Myocyte (in vitro differentiated cells): ENCODE measurements at places on chromosomes 1 and 21.
A peak's percentile ranks its signal among the peaks of the same experiment; 100 is the strongest.

- DNase-seq = peak; percentile 54
Observed at GRCh38 chr1:119160866-119161265, 20.4 kb upstream of the WARS2 start.

GRCh38 chr1:29264773-29265389, 28.6 kb downstream of the PTPRU start:
- no peak for DNase-seq

DNA sequence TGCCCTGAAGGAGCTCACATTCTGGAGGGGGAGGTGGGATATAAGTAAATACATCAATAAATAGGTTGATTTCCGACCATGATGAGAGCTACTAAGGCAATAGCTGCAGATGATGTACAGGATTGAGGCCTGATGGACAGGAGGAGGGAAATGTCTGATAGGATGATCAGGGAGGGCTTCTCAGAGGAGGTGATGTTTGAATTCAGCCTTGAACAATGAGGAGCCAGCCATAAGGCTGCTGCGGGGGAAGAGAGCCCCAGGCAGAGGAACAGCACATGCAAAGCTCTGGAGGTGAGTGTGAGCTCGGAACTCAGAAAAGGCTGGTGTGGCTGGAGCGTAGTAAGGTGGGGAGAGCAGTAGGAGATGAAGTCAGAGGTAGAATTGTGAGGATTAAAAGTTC, 411.7 kb downstream of the PTPRU start:
- no peak for DNase-seq

DNA sequence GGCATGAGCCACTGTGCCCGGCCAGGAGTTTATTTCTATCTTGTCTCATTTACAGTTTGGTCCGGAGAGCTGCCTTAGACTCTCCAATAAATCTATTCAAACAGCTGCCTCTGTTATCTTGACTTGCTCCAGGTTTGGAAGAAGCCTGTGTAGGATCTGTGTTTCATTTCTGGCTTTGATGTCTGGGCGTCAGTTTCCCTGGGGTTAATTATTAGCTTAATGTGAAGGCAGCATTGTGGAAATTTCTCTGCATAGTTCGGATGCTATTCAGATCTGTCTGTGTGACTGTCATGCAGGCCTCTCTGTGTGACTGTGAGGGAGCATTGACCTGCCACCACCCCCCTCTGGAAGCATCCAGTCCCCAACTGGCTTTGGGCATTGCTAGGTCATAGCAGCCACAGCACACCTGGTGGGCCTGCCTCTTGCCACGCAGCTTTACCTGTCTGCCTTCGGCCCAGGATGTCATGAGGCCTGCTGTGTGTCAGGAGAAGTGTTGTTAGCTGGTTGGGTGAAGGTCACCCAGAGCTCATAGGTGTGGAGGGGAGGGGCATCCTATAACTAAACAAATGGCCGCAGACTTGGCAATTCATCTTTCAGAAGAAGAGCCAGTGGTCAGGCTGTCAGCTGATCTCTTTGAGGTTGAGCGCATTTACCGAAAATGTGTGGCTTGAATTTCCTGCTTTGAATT, 9.8 kb downstream of the IFNGR2 start:
- no peak for DNase-seq

DNA sequence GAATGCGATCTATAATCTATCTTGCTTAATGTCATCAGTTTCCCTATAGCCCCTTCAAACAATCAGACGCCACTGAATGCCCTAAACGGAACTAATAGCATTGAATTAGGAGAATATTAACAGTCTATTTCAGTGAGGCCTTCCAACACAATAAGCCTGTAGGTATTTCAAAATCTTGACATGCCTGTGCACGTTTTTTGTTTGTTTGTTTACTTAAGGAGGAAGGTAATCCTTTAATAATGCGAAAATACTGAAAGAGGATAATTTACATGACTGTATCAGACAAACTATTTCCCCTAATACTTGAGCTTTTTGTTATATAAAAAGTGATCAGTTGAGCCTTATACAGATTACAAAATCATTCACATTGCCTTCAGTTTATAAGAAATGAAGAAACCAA, 29.0 kb upstream of the JAK1 start:
- no peak for DNase-seq

DNA sequence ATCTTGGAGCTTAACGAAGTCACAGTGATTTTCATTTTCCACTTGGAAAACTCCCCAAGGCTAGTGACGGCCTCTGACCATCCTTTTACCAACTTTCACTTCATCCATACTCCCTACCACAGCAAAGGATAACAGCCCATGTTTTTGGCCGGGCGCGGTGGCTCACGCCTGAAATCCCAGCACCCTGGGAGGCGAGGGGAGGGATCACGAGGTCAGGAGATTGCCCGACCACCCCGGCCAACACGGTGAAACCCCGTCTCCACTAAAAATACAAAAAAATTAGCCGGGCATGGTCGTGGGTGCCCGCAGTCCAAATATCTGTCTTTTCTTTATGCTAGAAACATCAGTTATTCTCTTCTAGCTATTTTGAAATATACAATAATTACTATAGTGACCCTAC, 7.3 kb downstream of the ASPM start:
- DNase-seq = no peak

- DNase-seq = no peak
Observed at GRCh38 chr1:200376528-200376927, 33.3 kb downstream of the ZNF281 start.

GRCh38 chr21:34553151-34553952, 41.3 kb upstream of the KCNE1 start:
- peak; percentile 22 for DNase-seq

DNA sequence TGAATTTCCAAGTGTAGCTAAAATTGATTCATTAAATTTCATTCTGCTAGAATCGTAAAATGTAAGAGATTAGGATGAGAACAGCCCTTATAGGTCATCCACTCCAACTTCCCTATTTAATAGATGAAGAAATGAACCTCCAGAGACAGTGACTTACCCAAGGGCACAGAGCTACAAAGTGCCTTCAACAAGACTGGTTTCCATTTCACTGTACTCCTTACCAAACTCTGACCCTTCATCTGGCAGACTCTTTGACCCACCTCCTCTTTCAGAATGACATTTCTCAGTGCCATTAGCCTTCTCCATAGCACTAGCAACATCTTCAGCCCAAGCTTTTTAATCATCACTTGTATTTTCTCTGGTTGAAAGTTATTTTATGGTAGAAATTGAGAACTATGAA, 161.3 kb downstream of the NEK7 start:
- no peak for DNase-seq

GRCh38 chr1:39789571-39790110, 976 bp upstream of the BMP8B start:
- no peak for DNase-seq

GRCh38 chr1:231162297-231162969, 575 bp downstream of the TRIM67 start:
- DNase-seq = no peak

DNA sequence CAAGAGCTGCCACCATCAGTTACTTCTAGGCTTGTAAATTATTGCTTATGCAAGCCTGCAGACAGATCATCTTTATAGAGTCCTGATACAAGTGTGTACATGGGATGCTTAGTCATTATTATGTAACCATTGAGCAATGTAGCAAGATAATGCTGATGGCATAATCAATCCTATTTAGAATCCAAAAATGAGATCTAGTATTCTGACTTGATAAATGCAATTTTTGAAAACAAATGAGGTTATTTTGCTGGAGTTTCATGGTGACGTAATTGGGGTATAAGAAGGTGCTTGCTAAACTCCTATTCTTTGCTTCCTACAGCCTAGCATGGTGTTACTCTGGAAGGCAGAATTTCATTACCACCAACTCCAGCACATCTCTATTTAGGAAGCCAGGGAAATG, 801.7 kb upstream of the PRMT6 start:
- DNase-seq = no peak

GRCh38 chr1:92536980-92537884, 50.5 kb upstream of the GFI1 start:
- peak; percentile 19 for DNase-seq

- DNase-seq = no peak
Observed at GRCh38 chr1:46652321-46653100, 15.7 kb downstream of the ATPAF1 start.

DNA sequence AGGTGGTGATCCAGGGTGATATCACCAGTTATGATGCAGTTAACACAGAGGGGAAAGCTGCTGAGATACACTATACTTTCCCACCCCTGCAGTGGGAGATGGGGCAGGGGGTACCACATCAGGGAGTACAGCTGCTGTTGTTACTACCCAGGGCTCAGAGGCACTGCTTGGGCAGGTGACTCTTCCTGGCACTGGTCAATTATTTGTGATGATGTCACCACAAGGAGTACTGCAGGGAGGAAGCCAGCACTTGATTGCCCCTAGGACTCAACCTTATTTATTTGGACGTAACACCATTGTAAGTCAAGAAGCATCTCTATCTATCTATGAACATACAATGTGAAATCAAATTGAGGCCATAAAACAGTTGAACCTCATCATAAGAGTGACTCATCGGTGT, 10.1 kb downstream of the IFNAR1 start:
- no peak for DNase-seq

GRCh38 chr1:11338284-11338924, 65.4 kb downstream of the UBIAD1 start:
- DNase-seq = peak; percentile 93

- no peak for DNase-seq
Observed at GRCh38 chr1:68673771-68674170, 176.9 kb upstream of the DEPDC1 start.

- DNase-seq = no peak
Observed at GRCh38 chr1:162317621-162318020, 59.0 kb downstream of the SPATA46 start.

DNA sequence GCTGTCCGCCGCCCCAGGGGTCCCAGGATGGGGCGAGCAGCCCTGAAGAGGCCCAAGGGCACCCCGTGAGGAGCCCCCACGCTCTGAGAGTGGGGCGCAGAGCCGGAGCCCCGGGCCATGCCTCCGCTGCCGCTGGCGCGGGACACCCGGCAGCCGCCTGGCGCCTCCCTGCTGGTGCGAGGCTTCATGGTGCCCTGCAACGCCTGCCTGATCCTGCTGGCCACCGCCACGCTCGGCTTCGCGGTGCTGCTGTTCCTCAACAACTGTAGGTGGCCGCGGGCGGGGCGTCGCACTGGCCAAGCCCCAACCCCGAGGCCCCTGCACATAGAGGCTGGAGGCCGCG, 14.5 kb downstream of the AGRN start:
- no peak for DNase-seq

DNA sequence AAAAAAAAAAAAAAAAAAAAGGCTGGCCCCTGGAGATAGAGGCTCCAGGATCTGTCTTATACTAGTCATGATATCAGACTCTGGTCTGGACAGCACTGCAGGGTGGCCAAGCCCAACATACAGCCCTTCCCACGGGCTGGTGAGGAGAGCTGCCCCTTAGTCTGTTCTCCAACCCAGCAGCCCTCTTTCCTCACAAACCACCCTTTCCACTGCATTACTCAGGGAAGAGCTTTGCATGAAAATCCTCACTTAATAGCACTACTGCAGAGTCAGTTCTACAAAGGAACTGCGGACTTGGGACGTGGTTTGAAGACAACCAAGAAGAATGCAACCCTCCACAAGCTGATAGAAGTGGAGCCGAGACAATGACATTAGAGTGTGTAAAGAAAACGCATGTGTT, 5.7 kb downstream of the BCAR3 start:
- DNase-seq = peak; percentile 44

GRCh38 chr1:72896256-72896655, 613.9 kb upstream of the NEGR1 start:
- peak; percentile 5 for DNase-seq

DNA sequence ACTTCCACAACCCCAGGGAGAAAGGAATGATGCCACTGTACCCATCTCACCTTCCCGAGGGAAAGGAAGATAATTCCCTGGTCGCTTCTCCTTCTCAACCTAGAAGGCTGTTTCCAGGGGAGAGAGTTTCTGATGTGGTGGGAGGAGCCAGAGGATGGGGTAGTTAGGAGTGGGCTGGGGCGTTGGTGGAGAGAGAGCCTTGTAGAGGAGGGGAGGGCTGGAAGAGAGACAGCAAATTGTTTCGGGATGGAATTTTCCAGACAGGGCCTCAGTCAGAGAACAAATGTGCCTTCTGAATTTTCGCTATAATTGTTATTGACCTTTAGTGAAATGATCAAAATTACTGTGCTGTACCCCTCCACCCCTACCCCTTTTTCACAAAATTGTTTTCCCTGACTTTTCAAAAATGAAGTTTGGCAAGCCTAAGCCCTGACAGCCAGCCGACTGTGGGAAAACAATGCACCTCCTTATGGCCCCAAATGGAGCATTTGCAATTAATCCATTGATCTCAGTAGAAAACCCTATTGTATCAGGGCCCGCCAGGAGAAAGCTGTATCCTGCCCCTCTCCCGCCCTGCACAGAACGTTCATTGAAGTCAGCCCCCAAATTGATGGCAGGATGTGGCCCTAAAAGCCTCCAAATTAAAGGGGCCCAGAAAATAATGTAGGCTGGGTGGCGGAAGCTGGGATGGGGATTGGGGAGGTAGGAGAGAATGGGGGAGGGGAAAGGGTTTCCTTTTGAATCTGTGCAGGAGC, 69.1 kb upstream of the JUN start:
- DNase-seq = no peak

GRCh38 chr1:155254228-155254713, 1.0 kb downstream of the ENTREP3 start:
- peak; percentile 58 for DNase-seq

DNA sequence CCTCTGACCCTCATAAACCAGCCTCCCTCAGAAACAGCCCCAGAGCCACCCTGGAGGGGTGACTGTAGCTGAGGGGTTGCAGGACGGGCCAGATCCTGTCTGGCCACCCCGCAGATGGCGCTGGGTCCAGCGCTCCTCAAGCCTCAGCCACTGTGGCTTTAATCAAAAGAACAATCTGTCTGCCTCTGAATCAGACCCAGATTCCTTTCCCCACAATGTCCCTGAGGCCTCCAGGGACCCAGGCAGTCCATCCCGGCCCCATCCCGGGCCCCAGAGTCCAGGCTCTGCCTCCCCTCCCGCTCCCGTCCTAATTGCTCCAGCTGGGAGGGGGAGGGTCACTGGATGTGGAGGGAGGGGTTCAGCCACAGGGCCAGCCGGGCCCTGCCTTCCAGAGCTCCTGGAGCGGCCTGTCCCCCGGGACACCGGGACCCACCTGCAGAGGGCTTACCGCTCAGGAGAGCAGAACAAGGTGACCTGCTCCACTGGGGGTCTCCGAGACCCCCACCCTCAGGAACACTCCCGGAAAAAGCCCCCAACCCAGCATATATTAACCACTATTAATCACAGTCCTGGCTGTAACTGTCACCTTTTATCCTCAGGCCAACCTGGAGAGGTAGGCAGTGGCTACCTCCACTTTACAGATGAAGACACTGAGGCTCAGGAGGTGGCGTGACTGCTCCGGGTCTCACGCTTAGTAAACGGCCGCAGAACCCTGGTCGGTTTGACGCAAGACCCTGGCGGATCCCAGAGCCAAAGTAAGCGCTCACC, 836 bp upstream of the FBLIM1 start:
- peak; percentile 75 for DNase-seq

DNA sequence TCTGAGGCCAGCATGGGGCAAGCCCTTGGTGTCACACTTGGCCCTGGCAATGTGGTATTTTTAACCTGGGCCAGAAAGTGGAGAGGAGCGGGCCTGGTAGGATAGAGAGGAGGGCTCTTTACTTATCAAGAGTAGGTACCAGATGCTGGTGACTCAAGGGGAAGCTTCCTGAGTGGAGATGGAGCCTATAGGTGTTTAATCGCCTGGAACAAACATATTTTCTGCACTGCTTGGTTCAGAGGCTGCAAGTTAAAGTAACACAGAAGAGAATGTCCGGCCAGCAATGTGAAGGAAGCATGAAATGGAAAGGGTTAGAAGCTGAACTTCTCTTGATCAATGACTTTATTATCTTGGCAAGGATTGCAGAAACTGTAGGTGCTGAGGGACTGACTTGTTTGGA, 74.3 kb downstream of the DDR2 start:
- no peak for DNase-seq
